ENCODE measurements at places on chromosomes 3 and 15.
A peak's percentile ranks its signal among the peaks of the same experiment; 100 is the strongest.

- DNase-seq: no peak
Measured at GRCh38 chr3:33447958-33448357, 7.8 kb upstream of the UBP1 start.

DNA sequence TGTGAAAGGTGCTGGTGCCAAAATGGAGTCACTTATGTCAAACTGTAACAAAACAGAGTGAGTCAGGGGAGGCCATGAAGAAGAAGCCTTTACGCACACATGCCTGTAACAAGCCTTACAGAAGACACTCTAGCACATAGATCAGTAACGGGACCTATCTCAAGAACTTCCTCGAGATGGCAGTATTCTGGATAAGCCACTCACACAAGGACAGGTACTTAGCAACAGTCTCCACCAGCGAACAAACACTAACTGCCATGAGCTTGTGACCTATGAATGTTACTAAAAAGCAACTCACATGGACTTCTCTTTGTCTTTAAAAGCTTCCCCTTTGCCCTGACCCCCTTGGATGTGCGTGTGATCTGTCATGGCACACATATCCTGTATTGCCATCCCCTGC, 235.1 kb downstream of the CD47 start:
- no peak for DNase-seq

- no peak for DNase-seq
Measured at GRCh38 chr3:23019596-23020300, 183.4 kb upstream of the UBE2E2 start.

DNA sequence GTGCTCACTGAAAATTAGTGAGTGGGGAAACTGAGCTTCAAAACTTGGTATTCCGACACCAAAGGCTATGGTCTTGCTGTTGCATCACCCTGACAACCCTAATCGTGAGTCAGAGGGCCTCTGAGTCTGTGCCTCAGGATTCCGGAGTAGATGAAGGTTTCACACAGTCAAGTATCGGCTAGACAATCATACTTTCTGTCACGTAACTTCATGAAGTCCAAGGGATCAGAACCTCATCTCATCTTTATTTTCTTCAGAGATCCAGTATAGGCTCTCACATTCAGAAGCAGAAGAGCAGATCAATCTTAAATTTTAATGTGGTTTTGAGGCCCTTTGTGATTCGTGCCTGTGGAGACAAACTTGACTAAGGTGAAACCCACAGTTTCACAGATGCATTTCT, 26.1 kb upstream of the NECTIN3 start:
- DNase-seq: no peak

GRCh38 chr3:127056281-127056680, 73.4 kb downstream of the PLXNA1 start:
- no peak for DNase-seq

DNA sequence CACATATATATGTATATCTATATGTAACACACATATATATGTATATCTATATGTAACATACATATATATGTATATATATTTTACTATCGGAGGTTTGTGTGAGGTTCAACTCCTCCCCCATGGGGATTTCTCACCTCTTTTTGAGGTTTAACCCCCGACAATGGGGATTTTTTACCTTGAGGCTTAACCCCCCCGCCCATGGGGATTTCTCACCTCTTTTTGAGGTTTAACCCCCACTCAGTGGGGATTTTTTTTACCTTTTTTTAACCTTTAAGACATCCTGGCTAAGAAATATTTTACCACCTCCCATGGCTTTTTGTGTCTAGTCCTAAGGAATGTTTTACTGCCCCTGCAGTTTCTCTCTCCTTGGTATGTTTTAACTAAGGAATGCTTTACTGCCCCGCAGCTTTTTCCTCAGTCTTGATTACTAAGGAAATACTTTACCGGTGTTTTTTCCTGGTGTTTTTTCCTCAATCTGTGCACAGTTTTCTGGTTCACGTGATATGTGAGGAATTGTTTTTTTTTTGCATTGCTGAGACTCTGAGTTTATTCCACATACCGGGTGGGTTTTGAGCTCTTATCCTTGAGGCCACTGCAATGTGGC, 185.2 kb downstream of the KLF13 start:
- DNase-seq: peak; percentile 38

- DNase-seq: no peak
Measured at GRCh38 chr3:71218508-71218907, 365.0 kb downstream of the FOXP1 start.

- DNase-seq: no peak
Measured at GRCh38 chr3:12230406-12230805, 58.5 kb upstream of the PPARG start.

DNA sequence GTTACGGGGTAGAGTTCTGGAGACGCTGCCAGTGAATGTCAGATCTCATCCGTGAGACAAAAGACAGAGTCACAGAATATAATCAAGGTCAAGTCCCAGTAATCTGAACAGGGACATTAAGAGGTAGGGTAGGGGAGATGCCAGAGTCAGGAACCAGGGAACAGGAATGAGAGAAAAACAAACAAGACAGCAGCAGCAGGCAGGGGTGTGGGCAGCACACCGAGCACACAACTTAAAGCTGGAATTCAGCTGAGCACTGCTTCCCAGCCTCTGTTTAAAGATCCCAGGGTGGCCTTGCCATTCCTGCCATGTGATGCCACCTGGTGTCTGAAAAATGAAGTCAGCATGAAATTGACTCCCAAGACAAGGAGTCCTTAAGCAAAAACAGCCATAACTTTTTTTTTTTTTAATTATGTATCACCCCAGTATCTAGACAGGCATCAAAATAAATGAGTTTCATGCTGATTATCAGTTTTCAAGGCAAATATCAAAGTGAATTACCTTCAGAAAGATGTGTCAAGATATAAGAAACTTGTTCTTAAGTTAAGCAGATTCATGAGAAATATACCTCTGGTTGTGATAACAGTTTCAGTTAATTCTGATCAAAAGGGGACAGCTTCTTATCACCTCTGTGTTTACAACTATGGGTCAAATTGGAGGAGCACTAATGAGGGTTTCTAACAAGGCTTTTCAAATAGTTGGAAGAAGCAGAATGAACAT, 203.7 kb downstream of the SLC9A9 start:
- no peak for DNase-seq

DNA sequence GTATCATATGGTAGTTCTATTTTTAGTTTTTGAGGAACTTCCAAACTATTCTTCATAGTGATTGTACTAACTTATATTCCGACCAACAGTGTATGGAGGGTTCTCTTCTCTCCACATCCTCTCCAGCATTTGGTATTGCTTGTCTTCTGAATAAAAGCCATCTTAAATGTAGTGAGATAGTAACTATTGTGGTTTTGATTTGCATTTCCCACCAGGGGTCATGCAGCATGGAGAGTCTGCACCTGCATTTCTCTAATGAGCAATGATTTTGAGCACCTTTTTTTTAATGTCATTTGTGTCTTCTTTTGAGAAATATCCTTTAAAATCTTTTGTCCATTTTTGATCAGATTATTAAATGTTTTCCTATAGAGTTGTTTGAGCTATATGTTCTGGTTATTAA, 718.5 kb downstream of the ZBBX start:
- DNase-seq: no peak

- peak; percentile 35 for DNase-seq
Measured at GRCh38 chr15:25933456-25934158, 70.5 kb upstream of the ATP10A start.

- no peak for DNase-seq
Measured at GRCh38 chr3:65052101-65052500, 364.3 kb upstream of the ADAMTS9 start.

GRCh38 chr3:108006077-108006771, 84.6 kb downstream of the CD47 start:
- DNase-seq: no peak

DNA sequence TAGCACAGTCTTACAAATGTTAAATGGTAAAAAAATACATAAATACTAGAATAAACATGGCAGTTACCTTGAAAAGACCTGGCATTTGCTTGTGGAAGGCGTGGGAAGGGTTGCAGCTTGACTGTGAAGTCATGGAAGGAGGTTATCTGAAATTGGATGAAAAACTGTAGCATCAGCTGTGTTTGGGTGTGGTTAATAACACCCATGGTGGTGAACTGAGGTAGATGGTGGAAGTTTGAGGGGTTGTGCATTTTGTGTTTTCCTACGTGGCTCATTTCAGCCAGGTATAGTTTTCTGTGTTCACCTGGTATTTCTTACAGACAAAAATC, 46.5 kb downstream of the PSMD6 start:
- no peak for DNase-seq

DNA sequence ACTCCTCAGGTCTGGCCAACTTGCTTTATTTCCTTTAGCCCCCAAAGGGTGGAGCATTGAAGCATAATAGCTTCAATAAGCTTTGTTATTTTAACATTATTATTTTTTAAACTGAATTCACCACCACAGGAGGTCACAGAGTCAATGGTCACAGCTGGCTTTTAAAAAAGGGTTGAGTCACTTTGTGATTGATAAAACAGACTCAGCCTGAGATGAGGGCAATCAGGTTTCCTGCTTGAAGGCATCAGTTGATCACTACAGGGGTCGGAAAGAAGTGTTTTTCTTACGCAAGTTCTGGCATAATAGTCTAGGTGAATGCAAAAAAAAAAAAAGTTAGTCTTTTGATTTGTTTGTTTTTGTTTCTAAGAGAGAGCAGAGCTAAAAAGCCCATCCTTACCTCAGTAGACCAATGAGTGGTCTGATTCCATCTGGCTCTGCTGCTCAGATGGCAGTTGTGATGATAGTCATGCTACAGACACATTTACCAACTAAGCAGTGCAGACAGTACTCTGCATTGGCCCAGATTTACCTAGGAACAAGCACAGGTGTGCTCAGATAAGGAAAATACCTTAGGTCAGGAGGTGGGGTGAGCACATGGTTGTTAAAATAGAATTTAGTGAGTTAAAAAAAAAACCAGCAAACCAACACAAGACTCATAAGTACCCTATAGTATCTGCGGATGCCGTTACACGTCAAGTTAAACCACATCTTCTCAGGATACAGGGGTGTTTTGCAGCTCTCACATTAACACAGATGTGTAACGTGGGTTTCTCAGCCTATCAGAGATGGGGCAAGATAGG, 22.6 kb downstream of the ZNF80 start:
- no peak for DNase-seq

- DNase-seq: no peak
Measured at GRCh38 chr15:37055481-37055880, 44.9 kb downstream of the MEIS2 start.

GRCh38 chr15:89395461-89395871, 60.8 kb upstream of the POLG start:
- DNase-seq: no peak

DNA sequence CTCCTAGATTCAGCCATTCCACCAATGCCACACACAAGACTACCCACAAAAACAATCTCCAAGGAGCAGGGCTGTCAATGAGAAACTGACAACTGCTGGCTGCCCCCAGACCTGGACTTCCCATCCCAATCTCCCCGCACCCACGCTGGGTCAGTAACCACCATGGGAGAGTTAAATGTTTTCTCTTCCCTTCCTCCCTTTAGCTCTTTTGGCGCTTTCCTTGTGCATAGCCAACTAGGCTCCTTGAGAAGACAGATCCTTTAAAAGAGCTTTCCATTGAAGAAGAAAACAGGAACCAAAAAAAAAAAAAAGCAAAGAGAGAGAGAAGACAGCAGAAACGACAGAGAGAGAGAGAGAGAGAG, 8.3 kb downstream of the BCL6 start:
- DNase-seq: no peak

- DNase-seq: no peak
Measured at GRCh38 chr3:2452249-2452648, 353.6 kb downstream of the CNTN4 start.

DNA sequence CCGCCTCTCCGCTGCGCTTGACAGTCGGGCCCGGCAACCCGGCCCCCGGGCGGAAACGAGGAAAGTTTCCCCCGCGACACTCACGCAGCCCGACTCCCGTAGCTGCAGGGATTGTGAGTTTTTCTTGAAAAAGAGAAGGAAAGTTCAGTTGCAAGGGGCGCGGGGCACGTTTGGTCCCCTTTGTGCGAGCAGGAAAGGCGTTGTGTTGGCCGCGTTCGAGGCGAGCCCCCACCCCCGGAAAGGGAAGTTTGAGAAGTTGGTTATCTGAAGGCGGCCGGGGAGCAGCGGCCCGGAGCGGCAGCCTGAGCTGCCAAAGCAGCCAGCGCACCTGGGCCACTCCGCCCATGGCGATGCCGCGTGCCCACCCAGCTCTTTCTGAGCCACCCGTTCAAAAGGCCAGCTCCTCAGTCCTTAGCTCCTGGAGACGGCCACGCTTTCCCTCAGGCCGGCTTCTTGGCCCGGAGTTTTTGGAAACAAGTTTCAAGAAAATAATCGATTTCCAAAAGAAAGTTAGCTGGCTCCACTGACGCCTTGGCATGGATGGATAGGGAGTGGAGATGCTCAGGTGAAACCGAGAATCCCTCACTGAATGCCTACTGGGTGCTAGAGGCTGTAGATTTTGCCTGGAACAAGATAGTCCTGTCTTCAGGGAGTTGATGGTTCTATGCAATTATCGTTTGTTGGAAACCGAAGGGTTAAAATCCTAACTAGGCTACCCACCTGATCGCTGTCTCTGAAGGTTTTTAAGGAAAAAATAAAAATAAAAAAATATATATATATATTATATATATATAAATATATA, 832 bp downstream of the TGFBR2 start:
- DNase-seq: peak; percentile 55

DNA sequence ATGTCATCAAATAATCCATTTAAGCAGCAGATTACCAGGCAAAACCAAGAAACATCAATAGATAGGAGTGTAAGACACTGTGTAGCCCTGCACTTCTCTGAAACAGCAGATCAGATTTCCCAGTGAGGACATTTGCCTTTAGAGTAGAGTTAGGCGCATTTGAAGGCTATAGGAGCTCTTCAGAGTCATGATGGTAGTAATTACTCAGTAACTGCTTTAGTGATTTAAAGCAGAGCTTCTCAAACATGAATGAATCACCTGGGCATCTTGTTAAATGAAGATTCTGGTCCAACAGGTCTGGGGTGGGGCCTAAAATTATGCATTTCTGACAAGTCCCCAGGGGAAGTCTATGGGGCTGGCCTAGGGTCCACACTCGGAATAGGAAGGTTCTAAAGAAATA, 36.9 kb downstream of the THRB start:
- no peak for DNase-seq

- DNase-seq: no peak
Measured at GRCh38 chr3:132284781-132285619, 32.2 kb upstream of the ACP3 start.

GRCh38 chr3:71262364-71263265, 320.9 kb downstream of the FOXP1 start:
- DNase-seq: no peak

GRCh38 chr15:58524247-58524646, 92.5 kb downstream of the LIPC start:
- no peak for DNase-seq

- no peak for DNase-seq
Measured at GRCh38 chr3:83096-83495, 113.5 kb upstream of the CHL1 start.

DNA sequence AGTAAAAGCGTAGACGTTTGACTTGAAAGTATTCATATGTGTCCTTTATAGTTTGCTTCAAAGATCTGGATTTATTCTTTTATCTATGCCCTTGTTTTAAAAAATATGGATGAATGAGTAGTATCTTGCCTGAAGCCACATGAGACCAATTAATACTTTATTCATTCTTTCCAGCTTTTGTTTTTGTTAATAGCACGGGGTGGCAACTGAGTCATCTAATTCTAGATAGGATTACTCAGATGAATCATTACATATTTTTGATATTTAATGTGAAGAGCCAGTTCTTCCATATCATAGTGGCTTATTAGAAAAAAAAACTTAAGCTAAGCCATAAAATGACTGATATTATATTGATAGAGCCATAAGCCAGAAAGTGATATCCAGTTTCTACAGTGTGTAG, 121.9 kb downstream of the BBX start:
- no peak for DNase-seq

GRCh38 chr3:153970741-153971347, 150.3 kb upstream of the ARHGEF26 start:
- DNase-seq: no peak

- DNase-seq: no peak
Measured at GRCh38 chr3:42159147-42159546, 68.0 kb downstream of the TRAK1 start.

All from activated T-cell treated with anti-CD3 and anti-CD28 coated beads for 4 hours (primary cell).